ENCODE measurements at places on chromosomes 5 and 9.

DNA sequence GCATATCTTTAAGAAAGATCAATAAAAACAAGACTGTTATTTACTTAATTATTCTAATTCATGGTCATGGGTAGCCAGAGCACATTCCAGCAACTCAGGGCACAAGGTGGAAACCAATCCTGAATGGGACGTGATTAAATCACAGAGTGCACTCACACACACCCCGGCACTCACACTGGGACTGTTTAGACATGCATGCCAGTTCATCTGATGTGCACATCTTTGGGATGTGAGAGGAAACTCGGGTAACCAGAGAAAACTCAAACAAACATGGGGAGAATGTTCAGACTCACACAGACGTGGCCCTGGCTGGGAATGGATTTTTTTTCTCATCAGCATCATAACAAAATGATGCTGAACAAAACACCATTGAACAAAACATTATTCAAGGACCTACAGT, 29.4 kb downstream of the SMAD5 start:
- DNase-seq: peak; percentile 13

DNA sequence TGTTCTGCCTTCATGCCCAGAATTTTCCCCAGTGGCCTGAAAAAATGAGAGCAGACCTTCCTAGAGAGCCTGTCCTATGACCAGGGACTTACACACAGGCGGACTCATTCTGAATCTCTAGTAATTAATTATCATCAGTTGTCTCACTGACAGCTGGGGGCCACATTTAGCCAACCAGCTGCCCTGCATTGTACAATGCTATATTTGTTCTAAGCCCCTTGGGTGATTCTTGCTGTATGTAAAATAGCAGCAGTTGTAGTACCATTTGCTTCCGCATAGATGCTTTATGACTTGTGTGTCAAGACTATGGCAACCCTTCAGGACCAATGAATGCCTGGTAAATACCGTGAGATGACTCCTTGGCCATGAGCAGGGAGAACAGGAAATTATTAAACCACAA, 415.4 kb upstream of the SEMA6A start:
- DNase-seq: peak; percentile 42

DNA sequence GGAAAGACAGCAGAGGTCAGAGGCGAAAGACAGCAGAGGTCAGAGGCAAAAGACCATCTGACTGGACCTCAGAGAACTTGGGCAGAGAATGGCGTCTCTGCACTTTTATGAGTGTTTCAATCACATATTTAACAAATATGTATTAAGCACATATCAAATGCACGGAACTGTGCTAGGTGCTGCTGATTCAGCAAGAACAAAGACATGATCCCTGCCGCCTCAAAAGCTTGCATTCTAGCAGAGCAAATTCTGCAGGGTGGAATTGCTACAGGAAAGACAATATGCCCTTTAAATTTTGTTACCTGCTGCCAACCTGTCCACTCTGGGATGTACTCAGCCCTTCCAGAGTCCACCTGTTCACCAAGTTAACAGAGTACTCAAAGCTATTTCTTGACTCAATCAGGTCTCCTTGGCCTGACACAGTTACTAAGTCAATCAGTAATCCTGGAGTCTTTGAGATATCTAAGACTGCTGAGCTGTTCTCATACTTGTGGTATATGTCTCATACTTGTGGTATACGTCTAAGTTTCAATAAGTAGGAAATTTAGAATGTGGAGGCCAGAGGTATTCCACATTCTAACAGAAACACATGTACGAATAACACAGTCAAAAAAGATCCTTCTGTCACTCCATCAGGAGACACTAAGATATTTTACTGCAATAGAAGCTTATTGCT, 131.8 kb downstream of the GNAQ start:
- DNase-seq: no peak

DNA sequence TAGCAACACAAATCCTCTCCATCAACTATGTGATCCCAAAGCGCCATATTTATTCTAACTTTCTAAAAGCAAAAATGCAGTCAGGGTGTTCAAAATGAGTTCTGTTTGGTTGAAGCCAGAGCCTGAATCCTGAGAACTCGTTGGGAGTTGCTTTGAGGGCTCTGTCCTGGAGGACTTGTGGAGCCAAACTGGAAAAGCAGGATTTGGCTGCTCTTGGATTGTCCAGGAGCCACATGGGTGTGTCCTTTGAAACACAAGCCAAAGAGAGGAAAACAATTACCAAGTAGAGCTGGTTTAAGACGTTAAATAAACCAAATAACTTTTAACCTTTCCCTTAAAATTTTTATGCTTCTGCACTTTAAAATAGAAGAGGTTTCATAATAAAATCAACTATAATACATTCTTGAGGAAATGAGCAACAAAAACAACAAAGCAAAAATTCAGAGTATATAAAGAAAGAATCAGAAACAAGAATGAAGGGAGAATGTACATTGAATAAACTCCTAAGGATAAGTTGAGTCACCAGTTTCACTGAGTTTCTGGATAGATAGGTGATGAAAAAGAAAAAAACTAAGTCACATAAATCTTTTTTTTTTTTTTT, 13.5 kb downstream of the C5orf46 start:
- DNase-seq: no peak

- no peak for DNase-seq
Measured at GRCh38 chr5:139457653-139458306, 4.8 kb downstream of the ECSCR start.

GRCh38 chr9:115781070-115781736, 372.4 kb upstream of the PAPPA start:
- DNase-seq: no peak

DNA sequence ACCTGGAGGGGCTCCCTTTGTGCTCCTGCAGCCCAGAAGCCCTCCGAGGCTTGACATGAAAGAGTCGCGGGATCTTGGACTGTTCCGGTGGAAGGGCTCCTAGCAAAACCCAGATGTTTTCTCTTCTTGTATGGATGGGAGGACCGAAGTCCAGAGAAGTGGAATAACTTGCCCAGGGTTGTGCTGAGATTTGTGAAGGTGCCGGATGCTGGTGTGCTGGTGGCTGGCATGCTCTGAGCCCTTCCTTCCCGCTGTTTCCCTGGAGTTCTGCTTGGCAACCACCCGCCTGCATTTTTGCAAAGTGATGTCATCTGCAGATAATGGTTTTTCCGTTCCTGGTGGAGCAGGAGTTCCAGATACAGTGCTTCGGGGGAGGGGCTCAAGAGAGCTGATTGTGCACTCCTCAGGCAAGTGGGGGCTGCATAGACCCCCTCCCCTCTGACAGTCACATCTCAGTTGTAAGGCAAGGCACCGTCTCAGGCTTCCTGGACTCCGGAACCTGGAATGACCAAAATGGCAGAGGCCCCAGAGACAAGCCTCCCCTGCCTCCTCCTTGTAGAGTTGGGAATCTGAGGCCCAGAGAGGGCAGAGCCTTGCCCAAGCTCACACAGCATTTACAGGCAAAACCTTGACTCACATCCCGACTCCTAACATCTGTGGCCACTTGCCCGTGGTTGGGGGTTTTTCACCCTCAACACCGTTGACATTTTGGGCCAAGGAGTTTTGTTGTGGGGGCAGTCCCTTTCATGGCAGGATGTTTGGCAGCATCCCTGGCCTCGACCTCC, 157.0 kb downstream of the RGS3 start:
- DNase-seq: no peak

DNA sequence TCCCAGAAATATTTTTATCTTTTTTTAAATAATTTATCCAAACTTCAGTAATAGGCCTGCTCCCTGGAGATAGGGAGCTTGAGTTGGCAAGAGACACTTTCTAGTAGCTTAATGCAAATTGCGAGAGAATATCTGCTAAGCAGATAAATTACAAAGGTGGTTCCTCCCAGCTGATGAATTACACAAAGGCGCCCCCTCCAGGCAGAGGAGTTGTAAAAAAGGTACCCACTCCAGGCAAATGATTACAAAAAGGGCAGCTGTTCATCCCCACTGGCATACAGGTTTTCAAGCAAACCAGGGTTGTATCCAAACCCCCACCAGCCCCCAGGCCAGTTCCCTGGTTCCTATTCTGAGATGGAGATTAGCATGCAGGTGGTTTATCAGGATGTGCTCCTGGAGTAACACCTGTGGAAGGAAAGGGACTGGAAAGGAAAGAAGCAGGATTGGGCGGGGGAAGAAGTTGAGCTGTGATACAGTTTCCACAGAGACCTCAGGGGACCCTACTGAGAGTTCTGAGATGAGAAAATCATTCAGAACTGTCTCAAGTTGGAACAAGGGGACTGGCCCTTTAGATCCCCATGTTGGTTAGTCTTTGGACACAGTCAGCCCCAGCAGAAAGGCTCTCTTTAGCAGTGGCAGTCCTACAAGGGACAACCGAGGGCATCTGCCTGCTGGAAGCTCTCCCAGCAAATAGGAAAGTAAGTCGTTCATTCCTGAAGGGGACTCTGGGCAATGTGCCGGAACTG, 25.5 kb downstream of the ESM1 start:
- DNase-seq: no peak

DNA sequence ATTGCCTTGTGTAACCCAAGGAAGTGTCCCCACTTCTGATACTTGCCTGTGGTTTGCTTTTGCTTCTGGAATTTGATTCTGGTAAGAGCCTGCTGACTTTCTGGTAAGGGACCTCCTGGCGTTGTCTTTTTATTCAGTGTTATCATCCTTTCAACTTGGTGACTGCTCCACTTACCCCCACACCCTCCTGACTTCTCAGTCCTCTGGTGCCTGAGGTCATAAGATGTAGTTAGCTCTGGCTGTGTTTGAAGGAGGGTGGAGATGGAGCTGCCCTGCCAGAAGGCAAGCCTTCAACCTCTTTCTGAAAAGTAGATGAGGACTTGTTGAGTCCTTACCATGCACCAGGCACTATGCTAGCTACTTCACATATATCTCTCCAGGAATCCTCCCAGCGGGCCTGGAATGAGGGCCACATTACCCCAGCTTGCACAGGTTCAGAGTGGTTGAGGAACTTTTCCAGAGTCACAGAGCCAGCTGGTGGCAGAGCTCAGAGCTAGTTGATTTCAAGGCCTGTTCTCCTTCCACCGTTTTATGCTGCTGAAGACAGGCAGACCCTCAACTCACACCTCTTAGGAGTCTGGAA, 45.2 kb upstream of the PITX1 start:
- DNase-seq: no peak

DNA sequence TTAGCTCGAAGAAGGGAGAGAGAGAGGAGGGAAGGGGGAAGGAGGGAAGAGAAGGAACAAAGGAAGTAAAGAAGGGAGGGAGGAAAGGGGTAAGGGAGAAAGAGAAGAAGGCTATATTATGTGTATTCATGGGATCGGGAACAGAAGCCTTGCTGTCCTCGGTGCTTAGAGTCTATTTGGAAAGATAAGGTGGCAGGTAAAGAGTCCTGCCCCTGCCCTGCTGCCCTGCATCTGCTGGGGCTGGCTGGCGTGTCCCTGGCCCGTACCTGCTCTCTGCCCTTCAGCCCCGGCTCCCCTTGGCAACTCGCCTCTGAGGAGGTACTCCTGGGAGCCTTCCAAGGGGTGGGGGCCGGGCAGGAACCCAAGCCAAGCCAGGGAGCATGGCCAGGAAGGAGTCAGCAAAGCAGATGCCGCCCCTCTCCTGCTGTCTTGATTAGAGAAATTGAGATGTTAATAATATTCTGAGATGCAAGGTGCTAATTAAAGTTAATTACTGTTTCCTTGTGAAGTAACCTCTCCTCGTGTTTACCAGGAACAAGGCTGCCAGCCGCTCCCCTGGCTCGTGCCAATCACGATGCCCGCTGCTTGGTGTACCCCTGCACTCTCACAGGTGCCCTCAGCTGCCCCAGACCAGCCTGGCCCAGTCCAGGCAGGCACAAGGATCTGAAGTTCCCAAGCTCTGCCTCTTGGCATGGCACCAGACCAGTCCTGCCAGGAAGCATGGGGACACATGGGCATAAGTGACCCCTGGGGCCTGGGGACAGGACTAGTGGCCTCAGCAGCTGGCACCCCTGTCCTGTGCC, 36.6 kb downstream of the PCDH1 start:
- no peak for DNase-seq

- no peak for DNase-seq
Measured at GRCh38 chr5:28809811-28810750, 1771.7 kb upstream of the CDH9 start.

GRCh38 chr5:164679461-164679860, 1174.0 kb downstream of the MAT2B start:
- DNase-seq: no peak

DNA sequence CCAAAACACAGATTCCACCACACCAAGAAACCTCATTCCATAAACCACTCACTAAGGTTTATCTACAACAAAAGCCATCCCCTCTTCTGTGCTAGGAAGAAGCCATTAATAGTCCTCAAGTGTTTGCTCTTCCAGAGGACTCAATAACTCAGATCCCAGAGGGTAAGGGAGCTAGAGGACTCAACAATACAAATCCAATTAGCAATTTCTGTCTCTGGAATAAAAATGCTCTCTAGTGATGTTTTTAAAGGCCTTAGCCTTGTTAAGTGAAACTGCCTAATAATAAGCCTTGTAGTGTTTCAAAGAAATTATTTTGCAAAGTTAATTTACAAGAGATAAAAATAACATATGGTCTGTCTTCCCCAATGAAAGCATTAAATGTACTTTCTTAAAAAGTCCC, 942.4 kb downstream of the CDH12 start:
- no peak for DNase-seq

DNA sequence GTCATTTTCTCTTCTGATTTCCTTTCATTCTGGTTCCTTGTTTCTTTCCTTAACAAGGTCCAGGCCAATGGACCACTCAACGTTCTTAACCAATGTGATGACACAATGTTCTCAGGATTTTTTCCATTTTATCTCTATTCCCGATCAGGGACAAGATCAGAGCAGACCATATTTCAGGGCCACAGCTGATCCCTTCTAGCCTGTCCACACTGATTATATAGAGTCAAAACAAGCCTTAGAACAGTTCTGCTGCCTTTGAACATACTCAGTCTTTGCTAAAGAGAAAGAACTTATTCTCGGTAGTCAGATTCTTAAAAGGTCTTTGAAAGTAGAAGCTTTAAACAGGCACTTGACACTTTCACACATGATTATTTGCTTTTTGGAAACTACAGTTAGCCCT, 188.4 kb downstream of the ADAMTSL1 start:
- DNase-seq: no peak

DNA sequence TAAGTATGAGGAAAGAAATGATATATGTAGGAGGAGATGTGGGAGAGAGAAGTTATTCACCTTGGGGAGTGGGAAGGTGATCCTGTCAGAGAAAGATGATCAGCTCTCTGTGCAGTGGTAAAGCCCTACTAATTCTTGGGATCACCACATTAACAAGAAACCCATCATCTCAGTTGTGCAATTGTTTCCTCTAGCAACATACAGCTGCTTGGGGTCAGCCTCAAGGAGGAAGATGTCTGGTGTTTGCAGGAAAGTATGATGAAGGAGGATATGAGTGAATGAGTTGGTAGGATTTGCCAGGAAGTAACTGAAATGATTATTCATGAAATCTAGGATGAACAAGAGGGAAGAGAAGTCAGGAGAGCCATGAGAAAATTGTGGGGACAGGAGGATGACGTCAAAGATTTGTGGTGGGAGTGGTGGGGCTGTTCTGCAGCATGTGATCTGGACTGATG, 50.1 kb downstream of the TNFSF8 start:
- peak; percentile 74 for DNase-seq
